ENCODE measurements at places on chromosomes 11 and 22.

DNA sequence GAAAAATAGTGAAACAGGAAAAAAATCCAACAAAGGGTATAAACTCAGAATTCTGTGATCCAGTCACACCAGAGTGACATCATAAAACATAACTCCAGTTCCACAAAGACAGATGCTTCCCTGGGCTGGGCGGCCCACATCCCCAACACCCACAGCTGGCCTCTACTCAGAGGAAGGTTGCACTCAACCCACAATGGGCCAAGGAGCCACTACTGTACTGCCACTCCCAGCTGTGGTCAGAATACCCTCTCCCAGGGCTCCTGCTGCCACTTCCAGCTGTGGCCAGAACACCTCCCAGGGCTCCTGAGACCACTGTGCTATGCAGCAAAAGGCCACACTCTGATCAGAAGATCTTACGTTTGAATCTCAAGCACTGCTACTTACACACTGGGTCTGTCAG, 18.3 kb downstream of the SMCO4 start:
- DNase-seq = no peak

GRCh38 chr11:124474779-124475178, 29.3 kb upstream of the OR8B8 start:
- DNase-seq = no peak

GRCh38 chr22:43867839-43868635, 5.7 kb upstream of the SULT4A1 start:
- peak; percentile 93 for DNase-seq

DNA sequence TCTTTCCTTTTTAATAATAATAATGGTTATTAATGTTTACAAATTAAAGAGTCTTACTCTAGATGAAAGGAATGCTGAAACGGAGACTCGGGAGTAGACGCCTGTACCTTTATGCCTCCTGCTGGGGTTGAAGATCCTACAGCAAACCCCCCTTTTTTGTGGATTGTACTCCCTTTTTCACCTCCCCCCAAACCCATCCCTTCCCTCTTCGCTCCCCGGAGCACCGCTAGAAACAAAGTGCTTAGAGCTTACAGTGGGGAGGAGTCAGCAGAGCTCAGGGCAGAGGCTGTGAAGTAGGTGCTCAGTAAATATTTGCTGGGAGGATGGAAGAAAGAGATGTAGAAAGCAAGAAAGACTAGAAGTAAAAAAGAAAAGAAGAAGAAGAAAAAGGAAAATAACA, 169.7 kb downstream of the NXPE2 start:
- DNase-seq = no peak

- DNase-seq = no peak
Observed at GRCh38 chr22:24105631-24106030, 75.7 kb upstream of the SUSD2 start.

GRCh38 chr11:72430741-72431570, 3.4 kb downstream of the CLPB start:
- DNase-seq = peak; percentile 90

DNA sequence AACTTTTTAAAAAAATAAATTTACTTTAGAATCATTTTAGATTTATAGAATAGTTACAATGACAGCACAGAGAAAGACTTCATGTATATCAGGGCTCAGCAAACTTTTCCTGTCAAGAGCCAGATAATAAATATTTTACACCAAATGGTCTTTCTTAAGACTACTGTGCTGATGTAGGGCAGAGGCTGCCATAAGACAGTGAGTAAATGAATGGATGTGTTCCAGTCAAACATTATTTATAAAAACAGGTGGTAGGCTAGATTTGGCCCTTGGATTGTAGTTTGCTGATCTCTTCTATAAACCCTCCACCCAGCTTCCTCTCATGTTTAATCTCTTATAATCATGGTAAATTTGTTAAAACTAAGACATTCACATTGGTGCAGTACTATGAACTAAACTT, 33.0 kb downstream of the CECR2 start:
- DNase-seq = no peak

DNA sequence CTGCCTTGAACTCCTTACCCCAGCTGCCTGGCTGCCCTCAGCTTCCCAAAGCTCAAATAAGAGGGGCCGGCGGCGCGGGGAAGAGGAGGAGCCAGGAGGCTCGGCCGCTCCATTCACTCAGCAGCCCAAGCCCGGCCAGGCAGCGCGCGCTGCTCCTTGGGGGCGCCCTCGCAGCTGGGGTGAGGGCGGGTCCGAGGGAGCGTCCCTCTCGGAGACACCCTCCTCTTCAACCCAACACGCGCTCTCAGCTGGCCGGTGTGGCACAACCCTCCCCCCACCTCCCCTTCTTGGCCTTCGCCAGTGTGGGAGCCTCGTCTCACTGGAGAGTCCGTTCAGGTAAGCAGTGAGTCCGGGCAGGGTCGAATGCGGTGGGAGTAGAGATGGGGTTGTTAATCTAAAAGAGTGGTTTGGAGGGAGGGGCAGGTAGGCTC, at the start of gene WT1:
Gene WT1, minus strand, starts transcription at position 29 of the 431 bp plus-strand sequence.
- DNase-seq = no peak

DNA sequence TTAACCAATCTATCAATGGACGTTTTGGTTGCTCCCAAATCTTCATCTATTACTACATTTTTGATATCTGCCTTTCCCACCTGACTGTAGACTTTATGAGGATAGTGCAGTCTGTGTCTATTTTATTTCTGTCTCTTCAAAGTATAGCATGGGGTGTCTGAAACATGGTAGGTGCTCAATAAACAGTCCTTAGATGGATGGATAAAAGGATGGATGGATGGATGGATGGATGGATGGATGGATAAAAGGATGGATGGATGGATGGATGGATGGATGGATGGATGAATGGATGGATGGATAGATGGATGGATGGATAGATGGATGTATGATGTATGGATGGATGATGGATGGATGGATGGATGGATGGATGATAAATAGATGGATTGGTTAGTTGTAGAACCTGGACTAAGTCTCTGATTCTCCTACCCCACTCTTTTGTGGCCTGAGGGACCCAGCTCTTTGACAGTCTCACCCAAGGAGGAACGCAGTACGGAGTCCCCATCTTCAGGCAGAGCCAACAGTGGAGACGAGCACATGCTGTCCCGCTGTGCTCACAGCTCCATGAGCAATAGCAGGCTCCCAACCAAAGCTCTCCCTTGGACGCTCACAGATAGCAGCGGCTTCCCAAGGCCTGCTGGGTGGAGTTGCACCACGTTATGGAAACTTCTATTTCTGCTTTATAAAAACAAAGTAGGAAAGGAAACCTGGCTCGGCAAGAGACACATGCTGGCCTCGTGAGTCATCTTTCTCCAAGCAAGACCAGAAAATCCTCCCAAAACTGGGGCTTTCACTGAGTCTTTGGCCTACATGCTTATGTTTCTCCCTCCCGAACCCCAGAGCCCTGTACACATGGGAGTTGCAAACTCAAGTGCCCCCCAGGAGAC, 448.0 kb downstream of the MIAT start:
- peak; percentile 92 for DNase-seq

- DNase-seq = no peak
Observed at GRCh38 chr11:129333873-129334272, 41.8 kb upstream of the BARX2 start.
